ENCODE measurements at places on chromosomes 5 and 9.

GRCh38 chr5:110268283-110268682, 458.2 kb downstream of the TMEM232 start:
- DNase-seq = no peak

DNA sequence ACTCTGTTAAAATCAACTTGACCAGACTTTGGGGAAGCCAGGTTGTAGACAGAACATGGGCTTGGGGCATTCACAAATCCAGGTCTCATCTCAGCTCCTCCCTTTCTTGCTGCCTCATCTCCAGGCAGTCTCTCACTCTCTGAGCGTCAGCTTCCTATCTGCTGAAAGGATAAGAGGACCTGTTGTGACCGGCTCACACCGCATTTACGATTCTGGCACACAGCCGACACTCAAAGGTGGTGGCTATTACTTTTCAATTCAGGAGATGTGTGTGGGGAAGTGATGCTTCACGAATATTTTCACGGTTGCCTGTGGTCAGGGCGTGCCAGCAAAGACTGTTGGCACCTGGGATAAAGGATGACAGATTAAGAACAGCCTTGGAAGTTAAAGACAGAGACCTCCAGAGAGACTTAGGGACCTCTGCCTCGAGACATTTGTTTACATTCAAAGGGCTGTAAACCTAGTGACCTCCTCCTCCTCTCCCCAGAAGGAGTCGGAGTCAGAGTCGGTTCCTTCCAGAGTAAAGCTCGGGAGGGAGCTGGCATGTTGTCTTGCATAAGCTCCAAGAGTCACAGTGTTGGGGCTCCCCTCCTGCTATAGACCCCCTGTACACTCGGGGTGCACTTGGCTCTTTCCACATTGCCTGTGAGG, 83.2 kb downstream of the AK8 start:
- DNase-seq = no peak

- no peak for DNase-seq
Measured at GRCh38 chr5:35543408-35543807, 74.3 kb upstream of the SPEF2 start.

- DNase-seq = no peak
Measured at GRCh38 chr9:120579139-120580050, 572 bp downstream of the CDK5RAP2 start.

DNA sequence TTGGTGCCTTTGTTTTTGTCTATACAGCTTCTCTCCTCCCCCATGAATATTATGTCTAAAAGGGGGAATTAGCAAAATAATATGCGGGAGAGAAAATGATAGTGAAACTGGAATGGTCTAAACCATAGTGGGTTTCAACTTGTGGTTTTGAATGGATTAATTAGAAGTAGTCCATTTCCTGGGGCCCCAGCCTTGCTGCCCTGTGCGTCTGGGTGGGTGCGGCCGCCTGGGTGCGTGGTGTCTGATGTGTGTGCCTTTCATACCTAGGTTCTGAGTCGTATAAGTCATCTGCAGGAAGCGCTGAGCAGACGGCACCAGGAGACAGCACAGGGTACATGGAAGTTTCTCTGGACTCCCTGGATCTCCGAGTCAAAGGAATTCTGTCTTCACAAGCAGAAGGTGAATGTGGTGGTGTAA, 120.0 kb upstream of the CACNA1B start:
- no peak for DNase-seq

DNA sequence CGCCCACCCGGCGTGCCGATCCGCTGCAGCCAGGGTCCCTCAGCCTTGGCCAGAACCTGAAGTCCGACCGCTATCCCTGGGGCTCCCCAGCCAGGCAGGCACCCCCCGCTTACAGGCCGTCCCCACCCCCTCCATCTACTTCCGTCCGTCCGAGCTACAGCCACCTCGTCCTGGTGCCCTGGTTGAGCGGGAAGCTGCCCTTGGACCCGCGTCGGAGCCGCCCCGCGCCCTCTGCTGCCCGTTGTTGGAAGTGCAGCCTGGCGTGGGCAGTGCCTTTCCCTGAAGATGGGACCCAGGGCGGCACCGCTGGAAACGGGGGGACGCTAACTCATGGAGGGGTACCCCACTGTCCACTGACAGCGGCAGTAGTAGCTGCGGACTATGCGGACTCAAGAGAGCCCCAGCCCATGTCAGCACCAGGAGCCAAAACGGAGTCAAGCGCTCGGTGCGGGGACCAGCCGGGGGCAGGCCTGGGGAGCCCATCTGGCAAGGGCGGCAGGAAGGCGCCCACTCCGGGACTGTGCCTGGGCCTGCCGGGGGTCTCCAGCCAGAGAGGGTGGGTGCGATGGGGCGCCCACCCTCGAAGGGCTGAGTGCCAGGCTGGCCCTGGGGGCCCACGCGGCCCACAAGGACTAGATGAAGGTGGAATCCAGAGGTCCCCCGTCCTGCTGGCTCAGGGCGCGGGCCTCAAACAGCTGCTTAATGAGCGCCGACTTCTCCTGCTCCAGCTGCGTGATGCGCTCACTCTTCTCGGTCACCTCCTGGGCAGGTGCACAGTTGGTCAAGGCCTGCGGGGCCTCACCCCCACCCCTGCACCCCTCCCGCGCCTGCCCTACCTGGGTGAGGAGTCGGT, 6.1 kb downstream of the SAPCD2 start:
- DNase-seq = no peak
